WTC11 (cell line): ENCODE measurements at places on chromosomes 11 and 22. TPM values are rescaled to one million over a fixed set of nuclear protein-coding genes. Genes with fewer than 3 reads are reported as not detected.

DNA sequence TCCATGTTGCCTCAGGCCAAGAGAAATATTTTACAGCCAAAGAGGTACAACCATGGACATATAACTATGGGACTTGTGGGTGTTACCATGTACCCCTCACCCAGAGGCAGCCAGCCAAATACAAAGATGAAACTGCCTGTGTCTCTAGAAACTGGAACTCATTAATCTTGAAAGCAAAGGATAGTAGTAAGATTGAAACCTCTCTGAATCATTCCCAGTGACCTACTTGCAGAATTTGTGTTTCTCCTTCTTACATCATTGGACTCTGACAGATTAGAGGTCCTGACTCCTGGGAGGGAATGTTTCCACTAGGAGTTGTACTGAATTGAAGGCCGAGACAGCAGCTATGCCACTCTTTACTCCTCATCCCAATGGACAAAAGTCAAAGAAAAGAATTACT, 257.4 kb upstream of the UBASH3B start:
- DNase-seq = no peak
- no peak overlapping the region for H3K4me3 ChIP-seq
- H3K27ac ChIP-seq = no peak overlapping the region

GRCh38 chr22:31475800-31476199, 13.8 kb downstream of the EIF4ENIF1 start:
- no peak overlapping the region for H3K4me3 ChIP-seq
- no peak overlapping the region for H3K27ac ChIP-seq
- no peaks in the 10 kb centered on the region for H3K4me1 ChIP-seq
- H3K27me3 ChIP-seq = no peaks in the 10 kb centered on the region
- H3K36me3 ChIP-seq = peaks cover 25% of the 10 kb centered on the region

DNA sequence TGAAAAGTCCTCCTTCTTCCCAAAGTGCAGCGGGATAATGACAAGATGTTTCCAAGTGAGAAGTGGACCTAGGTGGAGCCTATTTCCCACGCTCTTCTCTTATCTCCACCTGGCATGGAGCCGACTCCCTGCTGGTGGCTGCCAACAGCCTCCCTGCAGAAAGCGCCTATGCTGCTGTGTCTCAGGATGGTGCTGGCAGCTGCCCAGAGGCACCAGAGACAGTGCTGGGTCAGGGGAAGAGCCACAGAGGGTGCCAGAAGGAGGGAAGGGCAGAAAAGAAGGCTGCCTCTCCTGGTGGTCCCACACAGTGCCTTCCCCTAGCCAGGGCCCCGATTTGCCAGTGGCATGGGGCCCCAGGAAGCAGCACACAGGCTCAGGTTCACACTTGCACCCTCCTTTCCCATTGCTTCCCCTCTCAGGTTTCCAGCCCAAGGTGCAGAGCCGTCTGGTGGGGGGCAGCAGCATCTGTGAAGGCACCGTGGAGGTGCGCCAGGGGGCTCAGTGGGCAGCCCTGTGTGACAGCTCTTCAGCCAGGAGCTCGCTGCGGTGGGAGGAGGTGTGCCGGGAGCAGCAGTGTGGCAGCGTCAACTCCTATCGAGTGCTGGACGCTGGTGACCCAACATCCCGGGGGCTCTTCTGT, 19.0 kb downstream of the CD5 start:
- no peaks in the 10 kb centered on the region for H3K36me3 ChIP-seq
- DNase-seq = no peak
- H3K4me1 ChIP-seq = no peaks in the 10 kb centered on the region
- H3K4me3 ChIP-seq = no peak overlapping the region
- H3K27me3 ChIP-seq = no peaks in the 10 kb centered on the region

TPH1 gene
- 0.07 to 0.14 TPM (median 0.11 TPM) in 3 replicates for total RNA-seq
